KBM-7 (cell line): ENCODE measurements at places on chromosomes 6 and 20.

- DNase-seq: no peak
These were observed 142.7 kb upstream of the GGTLC1 start for GRCh38 chr20:24131281-24131680.

DNA sequence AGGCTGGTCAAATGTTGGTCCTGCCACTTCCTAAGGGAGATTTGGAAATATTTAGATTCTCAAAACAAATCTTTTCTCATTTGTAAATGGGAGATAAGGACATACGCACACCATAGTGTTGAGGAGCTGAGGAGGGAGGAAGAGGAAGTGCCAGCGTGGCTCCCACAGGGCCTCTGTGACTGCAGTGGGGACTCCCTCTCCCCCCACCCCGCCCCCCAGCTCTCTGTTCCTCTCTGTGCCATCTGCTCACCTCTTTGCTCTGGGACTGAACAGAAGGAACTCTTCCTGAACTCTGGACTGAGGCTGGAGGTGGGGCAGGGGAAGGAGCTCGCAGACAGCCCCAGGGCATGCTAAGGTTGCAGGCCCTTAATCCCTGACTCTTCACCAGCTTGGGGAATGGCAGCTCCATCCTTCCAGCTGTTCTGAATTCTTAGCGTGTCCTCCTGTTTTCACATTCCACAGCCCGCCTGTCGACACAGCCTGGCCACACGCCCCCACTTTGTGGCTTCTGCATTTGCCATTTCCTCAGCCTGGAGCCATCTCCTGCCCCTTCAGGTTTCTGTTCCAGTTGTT lies 11.4 kb downstream of the DDX27 start:
- peak; percentile 86 for DNase-seq

DNA sequence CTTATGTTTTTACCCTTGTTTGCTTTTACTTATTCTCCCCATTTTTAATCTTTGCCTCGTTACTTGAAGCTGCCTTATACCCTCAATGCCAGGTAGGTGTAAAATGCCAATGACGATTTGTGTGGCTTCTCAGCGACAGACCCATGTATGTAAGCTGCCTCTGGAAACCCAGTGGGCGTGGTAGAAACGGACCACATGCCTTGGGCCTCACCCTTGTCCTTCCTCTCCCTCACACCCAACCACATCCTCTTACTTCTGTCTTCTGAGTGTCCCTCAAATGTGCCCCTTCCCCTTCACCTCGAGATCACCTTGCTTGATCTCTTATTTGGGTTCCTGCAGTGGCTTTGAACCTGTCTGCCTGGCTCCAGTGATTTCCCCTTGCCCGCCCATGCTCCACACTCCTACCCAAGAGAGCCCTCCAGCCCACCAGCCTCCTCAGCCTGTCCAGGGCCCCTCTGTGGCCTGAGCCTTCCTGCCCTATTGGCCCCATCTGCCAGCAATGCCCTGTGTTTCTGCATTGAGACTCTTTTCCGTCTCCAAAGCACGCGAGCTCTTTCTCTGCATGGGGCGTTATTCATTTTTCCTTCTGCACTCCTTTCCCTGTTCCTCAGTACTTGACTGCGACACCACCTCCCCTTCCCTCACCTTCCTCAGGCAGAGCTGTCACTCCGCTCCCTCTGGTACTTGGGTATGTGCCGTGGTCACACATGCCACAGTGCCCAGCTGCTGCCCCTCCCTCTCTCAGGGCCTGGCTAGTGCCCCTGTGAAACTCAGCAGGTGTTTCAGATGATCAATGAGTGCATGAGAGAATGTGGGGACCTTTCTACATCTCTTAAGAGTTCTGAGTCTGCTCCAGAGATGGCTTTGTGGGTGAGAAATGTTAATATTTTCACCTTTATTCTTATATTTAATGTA lies 115.4 kb downstream of the SLX4IP start:
- peak; percentile 63 for DNase-seq

GRCh38 chr6:148867862-148868261 lies 121.0 kb downstream of the UST start:
- DNase-seq: no peak

- peak; percentile 39 for DNase-seq
These were observed 5.5 kb downstream of the UBR2 start for GRCh38 chr6:42569102-42570028.

DNA sequence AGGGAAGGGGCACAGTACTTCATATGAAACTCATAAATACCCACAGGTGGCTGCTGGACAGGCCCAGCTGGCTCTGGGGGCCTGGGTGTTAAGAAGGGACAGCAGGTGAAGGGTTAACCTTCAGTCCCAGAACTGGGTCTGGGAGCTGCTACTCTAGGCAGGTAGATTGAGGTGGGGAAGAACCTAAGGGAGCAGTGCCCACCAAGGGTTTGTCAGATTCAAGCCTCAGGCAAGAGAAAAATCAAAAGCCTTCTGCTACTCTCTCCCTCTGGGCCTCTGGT lies 5.6 kb downstream of the RPL10A start:
- peak; percentile 38 for DNase-seq

GRCh38 chr6:157974967-157975366 lies 6.7 kb upstream of the SYNJ2 start:
- no peak for DNase-seq

DNA sequence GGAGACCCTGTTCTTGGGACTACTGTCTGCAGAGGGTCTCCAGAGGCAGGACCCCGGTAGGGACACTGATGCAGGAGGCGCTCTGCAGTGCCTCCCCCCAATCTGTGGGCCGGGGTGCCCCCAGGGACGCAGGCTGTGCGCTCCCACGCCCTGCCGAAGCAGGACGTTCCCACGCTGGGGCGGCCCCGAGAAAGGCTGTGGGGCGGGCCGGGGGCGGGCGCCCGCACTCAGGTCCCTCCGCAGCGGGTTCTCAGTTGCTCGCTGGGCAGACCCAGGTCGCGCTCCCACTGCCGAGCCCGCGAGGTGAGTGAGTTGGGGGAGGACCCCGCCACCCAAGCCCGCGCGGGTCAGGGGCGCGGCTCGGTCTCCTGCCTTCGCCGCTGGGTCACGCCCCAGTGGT lies at the start of gene COX4I2:
Gene COX4I2 (plus strand): TSS at position 253 of the 400 bp plus-strand sequence. CDS start 1,106 bp downstream, outside the sequence.
- DNase-seq: no peak

DNA sequence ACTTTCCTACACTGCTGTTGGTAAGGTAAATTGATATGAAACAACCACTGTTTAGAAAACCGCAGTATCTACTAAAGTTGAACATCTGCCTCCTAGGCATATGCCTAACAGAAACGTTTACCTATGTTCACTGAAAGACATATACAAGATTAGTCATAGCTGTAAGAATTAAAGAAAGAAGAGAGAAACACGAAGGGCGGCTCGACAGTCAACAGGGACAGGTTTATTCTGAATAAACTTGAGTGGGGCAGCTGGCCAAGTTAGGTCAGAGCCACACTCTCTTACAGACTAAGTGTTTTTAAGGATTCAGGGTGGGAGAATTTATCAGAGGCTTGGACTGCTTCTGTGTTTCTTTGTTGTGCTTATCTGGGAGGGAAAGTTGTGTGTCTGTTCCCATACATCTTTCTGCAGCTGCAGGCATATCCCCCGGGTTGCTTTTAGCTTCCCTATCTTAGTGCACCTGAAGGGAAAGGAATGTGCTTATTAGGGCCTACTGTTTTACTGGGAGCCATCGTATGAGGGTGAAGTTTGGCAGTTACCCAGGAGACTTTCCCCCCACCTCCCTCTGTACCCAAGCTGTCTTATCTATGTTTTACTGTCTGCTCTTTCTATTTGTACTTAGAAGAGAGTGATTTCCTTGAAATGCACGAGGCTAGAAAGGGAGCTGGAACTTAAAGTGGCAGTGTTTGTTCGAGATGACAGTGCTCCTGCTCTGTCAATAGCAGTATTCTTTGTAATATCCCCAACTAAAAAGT lies 20.4 kb downstream of the PROCR start:
- DNase-seq: no peak

- no peak for DNase-seq
These were observed 3.4 kb upstream of the ABHD16B start for GRCh38 chr20:63857764-63858392.

DNA sequence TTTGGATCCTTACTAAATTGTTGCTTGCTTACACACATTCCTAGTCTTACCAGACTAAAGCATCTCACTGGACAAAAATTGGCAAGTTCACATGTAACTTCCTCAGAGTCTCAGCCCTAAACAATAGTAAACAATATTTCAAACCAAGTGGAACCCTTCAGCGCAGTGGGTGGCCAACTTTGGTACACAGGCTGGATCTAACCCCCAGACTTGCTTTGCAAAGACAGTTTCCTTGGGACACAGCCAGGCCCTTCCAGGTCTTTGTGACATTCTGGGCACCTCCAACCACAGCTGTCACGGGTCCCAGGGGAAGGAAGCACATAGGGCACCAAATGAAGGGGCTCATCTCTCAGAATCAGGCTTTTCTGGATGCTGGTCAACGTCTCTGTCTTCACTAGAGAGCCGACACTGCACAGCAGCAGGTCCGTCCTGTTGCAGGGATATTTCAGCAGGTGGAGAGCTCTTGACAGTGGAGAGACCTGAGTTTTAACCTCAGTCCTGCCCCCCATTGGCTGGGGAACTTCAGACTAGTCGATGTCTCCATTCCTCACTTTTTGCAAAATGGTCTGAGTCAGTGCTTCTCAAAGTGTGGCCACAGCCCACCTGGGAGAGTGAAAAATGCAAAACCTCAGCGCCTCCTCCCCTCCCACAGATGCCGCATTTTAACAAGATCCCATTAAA lies 91.4 kb downstream of the BFSP1 start:
- no peak for DNase-seq

DNA sequence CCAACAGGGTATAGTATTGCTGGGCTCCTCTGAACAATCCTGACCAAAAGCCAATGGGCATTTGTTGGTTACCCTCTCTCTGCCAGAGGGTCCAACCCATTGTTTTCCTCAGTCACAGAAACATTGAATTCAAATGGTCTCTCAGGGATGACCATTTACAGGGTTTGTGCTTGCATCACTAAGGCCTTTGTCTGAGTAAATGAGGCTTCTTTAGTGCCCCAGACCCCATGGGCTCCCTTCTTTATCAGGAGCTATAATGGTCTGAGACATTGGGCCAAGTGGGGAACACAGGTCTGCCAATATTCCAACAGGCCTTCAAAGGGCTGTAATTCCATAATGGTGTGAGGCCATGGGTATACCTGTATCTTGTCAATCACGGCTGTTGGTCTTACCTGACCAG lies 27.1 kb downstream of the GSTA2 start:
- no peak for DNase-seq

GRCh38 chr6:168200571-168201134 lies 118.9 kb downstream of the DACT2 start:
- DNase-seq: no peak

- no peak for DNase-seq
These were observed 219.9 kb downstream of the HDGFL1 start for GRCh38 chr6:22789315-22789714.

DNA sequence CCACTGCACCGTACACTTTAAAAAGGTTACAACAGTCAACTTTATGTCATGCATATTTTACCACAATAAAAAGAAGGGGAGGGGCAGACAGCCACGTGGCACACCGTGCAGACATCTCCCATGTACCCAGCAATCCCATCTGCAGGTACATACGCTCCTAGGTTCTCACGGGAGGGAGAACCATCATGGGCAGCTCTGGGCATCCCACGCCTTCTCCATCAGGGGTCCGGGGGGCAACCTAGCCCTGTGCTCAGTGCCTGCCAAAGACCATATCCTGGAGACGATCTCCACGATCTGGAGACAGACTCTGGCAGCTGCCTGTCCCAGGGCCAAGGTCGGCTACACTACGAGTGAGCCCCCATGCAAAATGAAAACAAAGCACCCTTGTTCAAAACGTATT lies 2.5 kb upstream of the BNIP5 start:
- no peak for DNase-seq

DNA sequence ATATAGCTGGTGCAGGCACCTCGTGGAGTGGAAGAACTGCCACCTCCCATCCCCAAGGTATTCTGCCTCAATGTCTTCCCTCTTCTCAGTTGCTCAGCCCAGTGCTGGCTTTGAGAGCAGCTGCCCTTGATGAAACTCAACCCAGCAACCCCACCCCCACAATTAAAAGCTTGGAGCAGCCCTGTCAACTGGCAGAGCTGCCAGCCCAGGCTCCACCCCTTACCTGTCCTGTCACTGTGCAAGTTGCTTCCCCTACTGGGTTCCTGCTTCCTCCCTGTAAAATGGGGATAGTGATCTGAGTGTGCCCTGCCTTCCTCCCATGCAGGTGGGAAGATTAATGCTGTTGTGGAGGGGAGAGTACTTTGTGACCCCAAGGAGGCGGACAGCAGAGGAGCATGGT lies 4.5 kb downstream of the TMEM63B start:
- no peak for DNase-seq

GRCh38 chr6:83057705-83058321 lies 7.8 kb downstream of the UBE3D start:
- DNase-seq: peak; percentile 63

DNA sequence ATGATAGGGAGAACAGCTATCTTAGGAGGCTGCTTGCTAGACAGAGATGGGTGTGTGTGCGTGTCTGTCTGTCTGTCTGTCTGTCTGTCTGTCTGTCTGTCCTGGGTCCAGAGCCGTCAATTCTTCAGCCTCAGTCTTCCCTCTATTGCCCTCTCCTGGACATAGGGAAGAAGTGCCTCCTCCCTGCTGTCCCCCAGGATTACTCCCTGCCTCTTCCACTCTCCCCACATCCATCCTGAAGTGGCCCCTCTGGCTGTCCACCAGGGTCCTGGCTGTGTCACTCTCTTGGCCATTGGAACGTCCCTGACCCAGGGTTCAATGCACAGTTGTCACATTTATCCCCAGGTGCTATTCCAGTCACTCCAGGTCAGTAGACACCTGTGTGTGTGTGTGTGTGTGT lies 10.2 kb downstream of the TREML2 start:
- DNase-seq: no peak

- no peak for DNase-seq
These were observed 10.6 kb upstream of the IFT52 start for GRCh38 chr20:43579861-43580793.

DNA sequence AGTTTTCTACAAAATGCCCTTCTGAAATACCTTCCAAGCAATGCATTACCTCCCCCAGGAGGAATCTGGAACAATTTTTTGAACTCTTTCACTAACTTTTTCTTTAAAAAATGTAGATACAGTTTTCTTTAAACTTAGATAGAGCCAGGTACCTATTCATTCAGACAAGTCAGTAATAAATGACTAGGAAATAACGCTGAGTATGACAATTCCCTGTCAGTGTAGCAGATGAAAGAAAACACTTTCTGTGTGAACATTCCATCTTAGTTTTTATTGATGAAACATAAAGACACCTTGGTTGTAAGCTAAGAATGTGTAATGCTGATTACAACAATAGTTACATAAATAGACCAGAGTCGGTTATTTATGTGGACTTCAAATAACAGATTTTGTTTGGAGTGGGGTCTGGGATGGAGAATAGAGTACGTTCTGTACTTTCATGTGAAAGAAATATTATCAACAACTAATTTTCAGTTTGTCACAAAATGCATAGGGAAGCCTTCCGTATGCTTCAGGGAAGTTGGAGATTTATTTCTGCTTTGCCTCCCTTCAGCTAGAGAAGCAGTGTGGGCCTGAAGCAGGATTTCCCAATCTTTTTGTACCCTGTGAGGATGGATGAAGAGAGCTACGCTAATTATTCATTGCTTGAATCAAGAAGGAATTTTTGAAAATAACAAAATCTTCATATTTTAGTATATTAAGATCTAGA lies 19.2 kb upstream of the QKI start:
- DNase-seq: no peak
